ENCODE measurements at places on chromosomes 1 and 21.
A peak's percentile ranks its signal among the peaks of the same experiment; 100 is the strongest.

- peak; percentile 32 for DNase-seq
Observed at GRCh38 chr1:174786760-174787159, 213.0 kb upstream of the CACYBP start.

- no peak for DNase-seq
Observed at GRCh38 chr1:15974855-15975254, 1.0 kb downstream of the ZBTB17 start.

- DNase-seq: no peak
Observed at GRCh38 chr1:189616893-189617292, 860.8 kb downstream of the BRINP3 start.

GRCh38 chr1:241747992-241748391, 95.9 kb downstream of the WDR64 start:
- no peak for DNase-seq

DNA sequence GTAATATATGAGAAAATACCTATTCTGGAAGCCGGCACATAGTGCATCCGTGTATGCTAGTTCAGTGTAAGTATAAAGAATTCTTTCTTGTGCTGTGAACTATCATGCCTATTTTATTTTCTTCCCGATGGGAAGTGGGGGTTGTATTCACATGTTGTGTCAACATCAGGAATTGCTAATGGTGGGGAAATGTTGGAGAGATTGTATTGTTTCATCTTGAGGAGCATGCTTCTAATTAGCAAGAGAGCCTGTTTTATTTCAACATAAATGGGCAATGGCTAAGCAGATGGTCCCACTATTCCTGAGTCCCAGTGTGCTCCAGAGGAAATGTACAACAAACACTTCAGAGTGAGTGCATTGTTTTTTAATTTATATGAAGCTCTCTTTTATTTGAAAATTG, 485.2 kb downstream of the PLPP3 start:
- no peak for DNase-seq

DNA sequence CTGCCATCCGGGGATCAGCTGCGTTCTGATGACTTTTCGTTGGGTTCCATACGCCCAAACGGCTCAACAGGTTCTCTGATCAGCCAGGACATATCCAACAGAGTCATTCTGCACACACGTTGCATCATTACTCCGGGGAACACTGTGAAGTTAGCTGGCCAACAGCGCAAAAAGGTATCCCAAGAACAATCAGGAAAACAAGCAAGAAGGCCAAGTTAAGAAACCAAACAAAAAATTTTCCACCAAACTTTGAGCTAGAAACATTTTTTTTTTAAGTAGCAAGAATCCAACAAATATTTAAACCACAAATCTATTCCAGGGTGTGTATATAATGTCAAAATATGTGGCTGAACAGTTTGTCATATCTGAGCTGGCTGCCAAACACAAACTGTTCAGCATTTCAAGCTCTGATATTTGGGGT, 29.2 kb downstream of the NID1 start:
- no peak for DNase-seq

- no peak for DNase-seq
Observed at GRCh38 chr1:86062453-86062852, 94.1 kb downstream of the COL24A1 start.

All from GM12891 (cell line).